Cardiac muscle cell (in vitro differentiated cells and primary cell): ENCODE measurements at places on chromosomes 5 and 9. TPM values are rescaled to one million over a fixed set of nuclear protein-coding genes. Genes with fewer than 3 reads are reported as not detected.

GRCh38 chr9:72743836-72744235 is 209.0 kb downstream of the ALDH1A1 start:
- DNase-seq, result no peak

The ZNF782 gene
- 5.5 and 6.7 TPM in 2 replicates for total RNA-seq

The SLC46A2 gene
- not detected in 2 replicates for total RNA-seq

The FGF1 gene
- total RNA-seq, result 0.81 TPM in 1 of 2 replicates, not detected in the other

The PDLIM4 gene
- 22.0 and 23.1 TPM in 2 replicates for total RNA-seq

- no peak for DNase-seq
Measured at GRCh38 chr5:146001544-146002190, 65.3 kb downstream of the SH3RF2 start.

DNA sequence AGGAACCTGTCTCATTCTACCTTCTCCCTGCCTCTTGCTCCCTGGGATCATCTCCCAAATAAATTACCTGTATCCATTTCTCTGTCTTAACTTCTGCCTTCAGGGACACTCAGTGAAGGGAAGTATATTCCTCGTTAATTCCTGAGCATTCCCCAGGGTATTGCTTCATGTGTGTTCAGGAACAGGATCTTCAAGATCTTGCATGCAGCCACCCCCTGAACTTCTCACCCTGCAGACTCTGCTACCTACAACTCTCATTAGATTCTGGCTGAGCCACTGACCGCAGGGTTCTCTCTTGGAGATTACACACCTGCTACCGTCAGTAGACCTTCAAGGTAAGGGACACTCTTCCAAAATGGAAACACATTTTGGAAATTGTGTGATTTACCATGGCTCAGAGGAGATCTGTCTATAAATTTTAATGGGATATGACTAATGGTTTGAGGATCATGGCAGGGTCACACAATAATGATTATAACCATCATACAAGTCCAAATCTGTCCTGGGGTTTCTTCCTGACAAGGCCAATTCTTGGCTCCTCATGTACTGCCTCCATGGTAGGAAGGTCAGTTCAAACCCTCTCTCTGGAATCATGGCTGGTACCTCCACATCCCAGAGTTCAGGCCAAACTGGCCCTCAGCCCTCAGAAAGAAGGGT is 38.9 kb upstream of the UGCG start:
- DNase-seq, result peak; percentile 55

DNA sequence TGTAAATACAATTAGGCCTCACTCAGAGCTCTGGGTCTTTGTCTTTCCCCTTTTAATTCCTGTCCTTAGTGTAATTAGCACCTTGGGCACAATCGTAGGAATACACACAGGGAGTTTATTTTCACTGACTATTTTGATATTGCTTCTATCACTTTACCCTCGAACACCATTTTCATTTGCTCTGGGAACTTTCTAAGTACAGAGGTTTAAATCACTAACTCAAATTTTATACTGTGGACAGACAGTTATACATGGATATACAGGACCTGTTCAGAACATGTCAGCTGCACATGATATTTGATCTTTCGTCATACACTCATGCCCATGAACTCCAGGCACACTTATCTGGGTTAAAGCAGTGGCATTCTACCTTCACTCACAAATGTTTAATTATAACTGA is 217.8 kb upstream of the TMEM161B start:
- no peak for DNase-seq

GRCh38 chr9:3955305-3955687 is 344.6 kb downstream of the GLIS3 start:
- no peak for DNase-seq

DNA sequence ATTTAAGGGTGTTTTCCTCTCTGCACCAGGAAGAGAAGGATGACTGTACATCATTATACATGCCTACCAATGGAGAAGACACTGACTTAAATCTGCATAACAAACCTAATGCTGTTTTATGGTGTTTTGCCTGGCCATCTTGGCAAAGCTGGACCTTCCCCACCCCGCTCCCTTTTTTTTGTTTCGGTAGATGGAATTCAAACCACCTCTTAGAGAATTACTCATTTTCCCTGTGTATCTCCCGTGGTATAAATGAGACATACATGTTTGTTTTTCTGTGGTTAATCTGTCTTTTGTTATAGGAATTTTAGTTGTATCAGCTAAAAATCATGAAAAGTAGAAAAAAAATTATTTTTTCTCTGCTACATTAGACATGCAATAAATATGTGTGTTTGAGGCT is 28.8 kb downstream of the IL12B start:
- DNase-seq, result no peak
